ENCODE measurements at places on chromosomes 4 and X.

- DNase-seq = no peak
Measured at GRCh38 chr4:22508376-22508775, 7.5 kb downstream of the ADGRA3 start.

DNA sequence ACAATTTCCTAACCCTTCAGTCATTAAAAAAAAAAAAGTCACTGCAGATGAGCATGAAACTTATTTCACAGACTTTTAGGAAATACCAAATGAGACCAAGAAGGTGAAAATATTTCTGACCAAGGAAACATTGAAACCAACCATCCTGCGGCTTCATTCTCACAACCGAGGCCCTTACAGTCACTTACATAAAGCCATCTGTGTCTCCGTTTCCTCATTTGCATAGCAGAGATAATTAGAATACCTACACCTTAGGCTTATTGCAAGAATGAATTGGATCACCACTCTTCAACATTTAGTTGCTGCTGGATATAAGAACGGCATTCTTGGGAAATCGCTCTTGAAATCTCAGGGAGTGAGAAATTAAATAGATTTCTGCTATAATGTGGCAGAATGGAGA lies 356.2 kb downstream of the HS3ST1 start:
- no peak for DNase-seq

DNA sequence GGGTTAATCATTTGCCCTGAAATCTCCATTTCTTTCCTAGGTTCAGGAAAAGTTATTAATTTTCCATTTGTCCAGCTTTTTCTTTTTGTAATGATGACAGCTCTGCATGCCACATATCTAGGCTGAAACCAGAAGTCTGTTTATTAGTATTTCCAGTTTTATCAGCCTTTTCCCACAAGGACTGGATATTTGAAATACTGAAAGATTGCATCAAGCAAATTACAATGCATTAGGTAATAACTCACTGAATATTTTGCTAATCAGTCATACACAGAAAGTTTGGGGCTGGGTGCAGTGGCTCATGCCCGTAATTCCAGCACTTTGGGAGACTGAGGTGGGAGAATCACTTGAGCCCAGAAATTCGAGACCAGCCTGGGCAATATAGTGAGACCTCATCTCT lies 21.5 kb downstream of the SLC9A7 start:
- no peak for DNase-seq

DNA sequence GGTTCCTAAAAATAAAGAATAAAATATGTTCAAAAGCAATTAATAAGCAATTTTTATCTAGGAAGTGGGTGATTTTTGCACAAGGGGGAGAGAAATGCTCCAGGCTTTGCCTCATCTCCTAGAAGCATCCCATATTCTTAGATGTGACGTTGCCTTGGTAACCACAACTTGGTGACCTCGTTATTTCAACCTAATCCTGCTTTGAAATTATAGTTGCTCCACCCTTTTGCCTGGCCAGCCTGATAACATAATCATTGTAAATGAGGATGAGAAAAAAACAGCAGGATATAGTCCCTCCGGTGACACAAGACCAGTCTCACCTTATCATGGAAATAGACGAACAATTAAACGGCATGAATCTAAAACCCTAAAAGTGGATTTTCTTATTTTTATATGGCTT lies 194.4 kb downstream of the QDPR start:
- DNase-seq = no peak

DNA sequence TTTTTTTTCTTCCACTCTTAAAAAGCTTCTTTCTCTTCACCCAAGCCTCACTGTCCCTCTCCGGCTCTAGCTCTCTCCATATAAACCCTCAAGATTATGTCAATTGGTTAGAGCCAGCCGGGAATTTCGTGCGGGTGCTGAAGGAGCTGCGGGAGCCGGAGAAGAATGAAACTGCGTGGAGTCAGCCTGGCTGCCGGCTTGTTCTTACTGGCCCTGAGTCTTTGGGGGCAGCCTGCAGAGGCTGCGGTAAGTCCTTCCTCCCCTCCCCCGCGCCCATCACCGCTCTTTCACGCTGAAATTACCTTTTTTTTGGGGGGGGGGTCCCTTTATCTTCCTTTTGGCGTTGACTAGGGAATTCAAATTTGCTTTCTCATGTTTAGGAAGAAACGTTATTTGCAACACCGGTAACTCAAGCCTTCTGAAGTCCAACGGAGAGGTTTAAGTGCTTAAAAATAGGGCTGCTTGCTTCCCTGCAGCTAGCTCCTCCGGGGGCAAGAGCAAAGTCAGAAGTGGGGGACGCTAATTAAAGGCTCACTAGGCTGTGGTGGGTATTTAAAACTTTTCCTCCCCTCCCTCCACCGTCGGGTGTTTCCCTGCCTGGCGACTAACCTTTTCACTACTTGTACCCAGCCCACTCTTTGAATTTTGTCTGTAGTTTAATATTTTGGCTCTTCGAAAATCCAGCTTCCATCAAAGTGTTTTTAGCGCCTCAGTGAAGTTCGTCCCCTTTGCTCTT lies 491 bp downstream of the COL4A5 start:
- no peak for DNase-seq

GRCh38 chr4:173405840-173406606 lies 7.1 kb upstream of the SCRG1 start:
- DNase-seq = no peak

DNA sequence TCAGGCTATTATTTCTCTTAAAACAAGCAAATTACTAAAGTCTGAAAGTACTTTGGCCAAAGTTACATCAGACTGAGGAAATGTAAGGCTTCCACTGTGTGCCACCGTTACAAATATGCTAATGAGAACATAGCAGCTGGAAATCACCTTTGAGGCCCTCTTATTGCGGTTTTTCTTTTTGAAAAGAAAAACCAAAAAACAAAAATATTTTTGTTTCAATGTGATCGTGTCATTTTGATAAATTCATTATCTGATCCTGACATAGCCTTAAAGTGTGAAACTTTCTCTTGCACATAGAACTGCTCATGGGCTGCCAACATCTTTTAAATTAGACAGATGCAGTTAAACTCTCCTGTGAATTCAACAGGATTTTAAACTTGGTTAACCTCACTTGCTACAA lies 2.8 kb upstream of the TIFA start:
- DNase-seq = no peak

GRCh38 chrX:40531056-40531826 lies 49.5 kb upstream of the ATP6AP2 start:
- no peak for DNase-seq

DNA sequence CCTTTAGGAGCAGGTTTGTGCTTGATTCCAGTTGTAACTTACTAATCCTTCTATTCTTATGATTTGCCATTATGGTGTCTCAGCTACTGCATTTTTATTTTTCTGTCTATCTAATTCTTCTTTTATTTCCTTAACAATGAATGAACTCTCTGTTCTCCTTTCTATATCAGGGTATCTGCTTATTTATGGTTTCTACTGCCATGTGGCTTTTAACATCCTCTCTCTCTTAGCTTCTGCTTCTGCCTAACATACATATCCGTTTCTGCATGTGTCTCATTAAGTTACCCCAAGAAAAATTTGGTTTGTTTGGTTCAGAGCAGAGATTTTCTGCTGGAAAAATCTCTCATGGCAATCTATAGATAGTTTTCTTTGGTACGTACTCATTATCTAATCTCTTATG lies 614.4 kb downstream of the RPA4 start:
- DNase-seq = no peak

DNA sequence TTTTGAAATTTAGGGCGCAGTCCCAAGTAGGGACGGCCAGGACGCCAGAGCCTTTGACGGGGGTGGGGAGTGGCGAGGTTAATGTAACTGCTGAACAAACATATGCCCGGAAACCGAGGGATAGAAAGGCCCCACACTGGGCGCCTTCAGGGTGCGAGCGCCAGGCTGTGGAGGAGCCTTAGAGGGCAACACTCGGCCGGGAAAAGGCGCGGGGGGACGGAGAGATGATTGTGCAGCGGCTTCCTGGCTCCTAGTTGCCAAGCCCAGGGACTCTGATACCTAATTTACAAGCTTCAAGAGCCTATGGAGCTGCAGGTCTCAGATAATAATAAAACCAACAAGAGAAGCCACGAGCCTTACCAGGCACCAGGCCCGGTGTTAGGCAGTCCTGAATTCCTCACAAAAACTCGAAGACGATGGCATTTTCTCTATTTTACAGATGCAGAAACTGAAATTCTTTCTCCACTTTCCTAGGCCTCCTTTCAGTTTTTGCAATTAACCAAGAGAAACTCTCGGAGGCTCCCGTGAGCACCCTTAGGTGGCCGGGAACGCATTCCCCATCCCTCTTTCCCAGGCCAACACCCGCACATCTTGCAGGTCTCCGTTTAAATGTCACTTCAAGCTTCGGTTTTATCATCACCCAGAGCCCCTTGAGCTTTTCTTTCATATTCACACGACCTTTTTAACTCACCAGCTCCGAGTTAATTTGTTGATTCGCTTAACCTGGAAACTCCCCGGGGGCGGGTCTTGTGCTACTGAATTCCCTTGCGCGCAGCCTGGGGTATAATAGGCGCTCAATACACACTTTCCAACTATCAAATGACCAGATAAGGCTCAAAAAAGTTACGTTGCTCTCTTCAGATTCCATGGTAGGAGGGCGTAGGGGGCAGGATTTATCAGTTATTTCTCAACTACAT lies 6.4 kb upstream of the GSX2 start:
- no peak for DNase-seq

- no peak for DNase-seq
Measured at GRCh38 chrX:110512341-110512740, 153.7 kb downstream of the RTL9 start.

- no peak for DNase-seq
Measured at GRCh38 chrX:56366901-56367300, 134.7 kb downstream of the KLF8 start.

DNA sequence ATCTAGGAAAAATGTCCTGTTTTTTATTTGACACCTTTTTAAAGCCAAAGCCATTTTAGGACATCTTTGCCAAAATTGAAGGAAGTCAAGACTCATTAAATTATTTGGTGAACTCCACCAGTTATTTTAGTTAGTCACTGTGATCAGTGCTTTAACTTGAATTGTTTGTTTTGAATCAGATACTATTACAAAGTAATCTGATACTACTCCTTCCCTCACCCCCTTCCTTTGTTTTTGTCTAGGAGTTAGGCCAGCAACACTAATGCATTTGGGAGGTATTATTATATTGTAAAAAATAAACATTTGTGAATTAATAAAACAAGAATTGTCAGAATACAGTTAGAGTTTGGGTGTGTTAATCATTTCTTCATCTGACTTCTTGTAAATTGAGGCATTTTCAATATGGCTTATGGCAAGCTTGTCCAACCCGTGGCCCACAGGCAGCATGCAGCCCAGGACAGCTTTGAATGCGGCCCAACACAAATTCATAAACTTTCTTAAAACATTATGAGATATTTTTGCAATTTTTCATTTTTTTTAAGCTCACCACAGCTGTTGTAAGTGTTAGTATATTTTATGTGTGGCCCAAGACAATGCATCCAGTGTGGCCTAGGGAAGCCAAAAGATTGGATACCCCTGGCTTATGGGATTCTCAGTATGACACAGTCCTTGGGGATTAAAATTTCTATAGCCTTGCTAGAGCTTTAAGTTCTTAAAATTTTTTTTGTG lies 182.2 kb downstream of the BMPR1B start:
- no peak for DNase-seq

- DNase-seq = no peak
Measured at GRCh38 chr4:182862141-182862875, 54.9 kb downstream of the DCTD start.

- DNase-seq = no peak
Measured at GRCh38 chr4:94285666-94286065, 57.0 kb downstream of the HPGDS start.

- DNase-seq = no peak
Measured at GRCh38 chr4:70935038-70935695, 33.0 kb downstream of the MOB1B start.

DNA sequence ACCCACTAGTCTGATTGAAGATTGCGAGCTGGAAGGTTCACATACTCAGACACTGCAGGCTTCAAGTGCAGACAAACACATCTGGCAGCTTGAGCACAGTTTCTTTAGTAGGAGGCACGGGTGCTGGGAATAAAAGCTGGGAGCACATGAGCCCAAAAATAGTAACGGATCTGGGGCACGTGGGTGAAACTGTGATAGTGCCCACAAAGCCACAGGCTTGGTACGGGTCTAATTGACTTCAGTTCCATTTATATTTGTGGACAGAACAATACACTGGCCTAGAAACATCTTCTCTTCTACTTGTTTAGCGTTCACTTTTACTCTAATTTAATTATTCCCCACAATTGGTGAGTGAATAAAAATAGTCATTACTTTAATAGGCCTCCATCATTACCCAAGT lies 2370.7 kb downstream of the PCDH7 start:
- no peak for DNase-seq

- no peak for DNase-seq
Measured at GRCh38 chr4:140103676-140104075, 50.3 kb downstream of the MAML3 start.

GRCh38 chr4:113503691-113504090 lies 257.8 kb downstream of the CAMK2D start:
- DNase-seq = no peak

DNA sequence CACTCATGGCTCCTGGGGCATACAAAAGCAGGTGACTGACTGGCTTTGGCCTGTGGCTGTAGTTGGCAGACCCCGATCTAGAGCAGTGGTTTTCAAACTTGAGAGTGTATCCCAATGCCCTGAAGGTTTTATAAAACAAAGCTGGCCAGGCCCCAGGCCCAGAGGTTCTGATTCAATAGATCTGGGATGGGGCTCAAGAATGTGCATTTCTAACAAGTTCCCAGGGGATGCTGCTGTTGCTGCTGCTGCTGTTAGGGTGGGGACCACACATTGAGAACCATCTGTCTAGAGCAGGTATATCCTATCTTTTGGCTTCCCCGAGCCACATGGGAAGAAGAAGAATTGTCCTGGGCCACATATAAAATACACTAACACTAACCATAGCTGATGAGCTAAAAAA lies 7.3 kb downstream of the AIFM1 start:
- no peak for DNase-seq

DNA sequence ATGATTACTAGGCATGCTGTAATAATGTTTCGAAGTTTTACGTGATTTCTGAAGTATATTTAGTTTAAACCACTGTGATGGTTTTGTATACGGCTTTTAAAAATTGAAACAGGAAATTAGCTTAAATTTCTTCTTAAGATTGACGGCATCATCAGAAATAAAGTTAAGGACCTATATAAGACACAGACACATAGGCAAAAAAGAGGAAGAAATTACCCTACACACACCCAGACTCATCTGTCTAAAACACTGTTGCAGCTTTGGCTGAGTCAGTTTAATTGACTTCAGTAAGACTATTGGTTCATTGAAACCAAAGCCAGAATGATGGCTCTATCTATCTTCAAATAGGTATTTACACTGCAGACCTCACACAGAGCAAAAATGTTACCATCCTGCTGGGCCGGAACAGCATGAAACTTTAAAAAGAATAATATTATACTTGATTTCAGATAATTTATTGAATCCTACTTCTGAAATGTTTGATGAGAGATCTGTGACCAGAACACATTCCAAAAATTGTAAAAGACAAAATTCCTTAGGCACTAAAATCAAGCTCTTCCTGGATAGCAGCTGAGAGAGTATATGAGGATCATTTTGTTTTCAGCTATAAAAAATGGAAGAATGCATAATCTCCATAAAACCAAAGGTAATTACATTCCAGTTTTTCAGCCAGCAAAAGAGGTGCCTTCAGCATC lies 4.5 kb downstream of the HHIP start:
- no peak for DNase-seq

GRCh38 chr4:143531380-143531779 lies 17.9 kb downstream of the SMARCA5 start:
- no peak for DNase-seq
